ENCODE measurements at places on chromosomes 12 and 14.

DNA sequence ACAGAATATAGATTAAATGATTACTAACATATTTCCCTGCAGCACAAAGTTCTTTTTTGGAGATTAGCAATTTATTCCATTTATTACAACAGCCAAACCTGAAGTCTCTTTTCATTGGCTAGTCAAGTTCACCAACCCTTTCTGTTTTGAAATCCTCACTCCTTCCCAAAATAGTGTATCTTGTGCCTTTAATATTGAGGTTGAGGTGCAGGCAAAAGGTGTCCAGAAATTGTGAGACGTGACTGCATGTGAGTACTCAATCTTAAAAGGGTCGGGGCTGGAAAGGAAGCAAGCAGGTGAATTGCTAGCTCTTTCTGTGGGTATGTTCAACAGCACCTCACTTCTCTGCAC, 11.1 kb upstream of the FOXN3 start:
- no peaks in the 10 kb centered on the region for H3K27me3 ChIP-seq
- H3K4me1 ChIP-seq = peaks cover 26% of the 10 kb centered on the region
- no peaks in the 10 kb centered on the region for H3K36me3 ChIP-seq
- no peak overlapping the region for H3K4me3 ChIP-seq
- H3K27ac ChIP-seq = peak overlapping the region; percentile 85
- DNase-seq = no peak

DNA sequence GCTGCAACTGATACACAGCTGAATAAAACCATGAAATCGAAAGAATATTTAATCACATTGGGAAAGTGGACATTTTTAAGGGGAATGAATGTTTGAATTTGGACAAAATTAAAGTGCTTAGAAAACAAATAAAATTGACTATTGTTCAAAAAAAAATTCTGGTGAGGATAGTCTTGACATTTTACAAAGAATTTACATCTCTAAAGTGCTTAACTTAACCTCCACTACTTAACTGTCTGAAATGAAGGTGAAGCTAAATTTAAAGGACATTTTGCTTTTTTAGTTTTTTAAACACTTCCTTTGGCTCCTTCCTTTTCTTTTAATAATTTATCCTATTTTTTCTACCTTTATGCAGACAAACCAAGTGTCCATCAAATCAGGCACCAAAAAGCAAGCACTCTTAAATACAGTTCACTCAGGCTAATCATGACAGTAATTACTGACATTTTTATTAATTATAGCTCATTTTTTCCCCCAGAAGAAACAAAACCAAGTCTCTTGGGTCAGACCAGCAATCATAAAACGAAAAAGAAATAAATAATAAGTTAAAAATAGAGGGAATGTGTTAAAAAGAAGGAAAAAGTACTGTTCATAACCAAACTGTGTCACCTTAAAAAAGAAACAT, 5.7 kb upstream of the CCND2 start:
- no peaks in the 10 kb centered on the region for H3K36me3 ChIP-seq
- no peak overlapping the region for H3K27ac ChIP-seq
- no peaks in the 10 kb centered on the region for H3K27me3 ChIP-seq

- H3K36me3 ChIP-seq = no peaks in the 10 kb centered on the region
- no peaks in the 10 kb centered on the region for H3K4me1 ChIP-seq
- H3K27me3 ChIP-seq = no peaks in the 10 kb centered on the region
- peak; percentile 89 for DNase-seq
- H3K27ac ChIP-seq = no peak overlapping the region
These were observed 14.5 kb upstream of the CLEC4A start for GRCh38 chr12:8108808-8109398.

- no peaks in the 10 kb centered on the region for H3K27me3 ChIP-seq
- no peak overlapping the region for H3K27ac ChIP-seq
- H3K36me3 ChIP-seq = no peaks in the 10 kb centered on the region
- H3K4me3 ChIP-seq = no peak overlapping the region
- DNase-seq = no peak
These were observed 26.6 kb downstream of the FAIM2 start for GRCh38 chr12:49877066-49877465.

- no peaks in the 10 kb centered on the region for H3K36me3 ChIP-seq
- H3K27me3 ChIP-seq = no peaks in the 10 kb centered on the region
- DNase-seq = no peak
- peaks cover 29% of the 10 kb centered on the region for H3K4me1 ChIP-seq
- no peak overlapping the region for H3K27ac ChIP-seq
These were observed 124.8 kb downstream of the SCARB1 start for GRCh38 chr12:124738636-124739467.

DNA sequence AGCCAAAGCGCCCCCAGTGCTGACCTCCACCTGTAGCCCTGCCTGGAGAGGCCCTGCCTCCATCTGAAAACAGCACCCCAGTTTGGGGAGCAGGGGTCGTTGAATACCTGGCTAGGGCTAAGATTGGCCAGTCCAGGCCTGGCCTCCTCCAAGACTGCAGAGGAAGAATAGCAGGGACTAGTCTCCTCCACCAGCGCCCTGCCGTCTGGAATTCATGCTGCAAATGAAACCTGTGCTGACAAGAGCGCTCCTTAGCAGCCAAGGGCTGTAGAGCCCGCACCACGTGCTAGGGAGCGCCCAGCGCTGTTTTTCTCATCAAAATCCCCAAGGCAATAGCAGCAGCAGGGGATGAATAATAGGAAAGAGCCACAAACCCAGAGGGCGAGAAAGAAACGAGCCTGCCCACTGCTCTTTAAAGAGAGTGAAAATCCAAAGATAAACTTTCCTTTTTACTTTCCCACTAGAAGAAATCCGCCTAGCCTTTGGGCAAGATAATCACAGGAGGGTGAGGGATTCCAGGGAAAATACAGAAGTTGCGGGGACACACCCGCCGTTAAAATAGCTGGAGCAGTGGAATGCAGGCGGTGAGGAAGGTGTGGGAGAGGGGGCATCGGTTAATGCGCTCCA, 3.3 kb downstream of the COL2A1 start:
- DNase-seq = no peak
- H3K4me3 ChIP-seq = peak overlapping the region; percentile 20
- no peaks in the 10 kb centered on the region for H3K36me3 ChIP-seq
- peaks cover 34% of the 10 kb centered on the region for H3K4me1 ChIP-seq
- H3K27ac ChIP-seq = no peak overlapping the region
- H3K27me3 ChIP-seq = no peaks in the 10 kb centered on the region

DNA sequence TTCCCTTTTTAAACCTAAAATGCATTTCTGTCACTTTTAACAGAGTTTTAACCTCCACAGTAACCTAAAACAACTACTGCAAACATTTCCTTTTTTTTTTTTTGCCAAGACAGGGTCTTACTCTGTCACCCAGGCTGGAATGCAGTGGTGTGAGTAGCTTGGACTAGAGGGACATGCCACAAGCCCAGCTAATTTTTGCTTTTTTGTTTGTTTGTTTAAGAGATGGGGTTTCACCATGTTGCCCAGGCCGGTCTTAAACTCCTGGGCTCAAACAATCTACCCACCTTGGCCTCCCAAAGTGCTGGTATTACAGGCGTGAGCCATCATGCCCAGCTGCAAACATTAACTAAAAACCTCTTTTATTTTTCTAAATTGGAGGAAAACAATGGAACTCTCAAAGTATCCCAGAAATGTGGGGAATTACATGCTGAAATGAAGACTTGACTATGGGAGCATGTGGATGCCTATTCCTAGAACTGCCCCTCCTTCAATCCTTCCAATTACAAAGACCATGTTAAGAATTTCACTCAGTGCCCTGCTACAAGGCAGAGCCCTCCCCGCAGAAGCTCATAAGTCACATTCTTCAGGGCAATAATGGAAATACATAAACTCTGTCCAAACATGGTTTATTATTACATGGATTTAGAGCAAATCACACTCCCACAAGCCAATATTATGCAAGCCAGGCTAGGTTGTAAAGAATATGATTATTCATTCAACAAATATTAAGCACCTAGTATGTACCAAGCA, 66.9 kb downstream of the C12orf56 start:
- no peak overlapping the region for H3K4me3 ChIP-seq
- H3K27ac ChIP-seq = no peak overlapping the region
- no peaks in the 10 kb centered on the region for H3K27me3 ChIP-seq
- H3K4me1 ChIP-seq = no peaks in the 10 kb centered on the region
- no peaks in the 10 kb centered on the region for H3K36me3 ChIP-seq

GRCh38 chr12:44848703-44849085, 27.4 kb downstream of the NELL2 start:
- no peaks in the 10 kb centered on the region for H3K4me1 ChIP-seq
- H3K27me3 ChIP-seq = no peaks in the 10 kb centered on the region
- no peaks in the 10 kb centered on the region for H3K36me3 ChIP-seq
- no peak overlapping the region for H3K4me3 ChIP-seq
- no peak for DNase-seq

GRCh38 chr12:6708960-6709394, 8.4 kb upstream of the PIANP start:
- no peak overlapping the region for H3K4me3 ChIP-seq
- no peak overlapping the region for H3K27ac ChIP-seq
- DNase-seq = peak; percentile 60
- no peaks in the 10 kb centered on the region for H3K4me1 ChIP-seq
- H3K36me3 ChIP-seq = no peaks in the 10 kb centered on the region

DNA sequence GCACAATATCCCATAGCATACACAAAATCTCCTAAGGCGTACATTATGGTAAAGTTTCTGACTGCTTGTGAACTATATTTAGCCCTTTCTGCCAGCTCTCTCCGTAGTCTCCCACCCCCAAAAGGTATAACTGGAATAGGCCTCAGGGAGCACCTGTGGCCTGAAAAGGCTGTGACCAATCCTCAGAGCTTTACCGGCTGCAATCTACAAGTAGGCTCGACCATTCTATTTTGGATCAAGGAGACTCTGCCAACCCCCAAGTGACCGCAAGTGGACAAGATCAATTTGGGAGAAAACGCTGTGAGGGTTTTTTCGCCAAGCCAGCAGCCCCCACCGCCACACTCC, 1.2 kb downstream of the PPTC7 start:
- peak overlapping the region; percentile 91 for H3K4me3 ChIP-seq
- DNase-seq = peak; percentile 32
- H3K27ac ChIP-seq = peak overlapping the region; percentile 94
- no peaks in the 10 kb centered on the region for H3K27me3 ChIP-seq
- H3K4me1 ChIP-seq = peaks cover 27% of the 10 kb centered on the region

DNA sequence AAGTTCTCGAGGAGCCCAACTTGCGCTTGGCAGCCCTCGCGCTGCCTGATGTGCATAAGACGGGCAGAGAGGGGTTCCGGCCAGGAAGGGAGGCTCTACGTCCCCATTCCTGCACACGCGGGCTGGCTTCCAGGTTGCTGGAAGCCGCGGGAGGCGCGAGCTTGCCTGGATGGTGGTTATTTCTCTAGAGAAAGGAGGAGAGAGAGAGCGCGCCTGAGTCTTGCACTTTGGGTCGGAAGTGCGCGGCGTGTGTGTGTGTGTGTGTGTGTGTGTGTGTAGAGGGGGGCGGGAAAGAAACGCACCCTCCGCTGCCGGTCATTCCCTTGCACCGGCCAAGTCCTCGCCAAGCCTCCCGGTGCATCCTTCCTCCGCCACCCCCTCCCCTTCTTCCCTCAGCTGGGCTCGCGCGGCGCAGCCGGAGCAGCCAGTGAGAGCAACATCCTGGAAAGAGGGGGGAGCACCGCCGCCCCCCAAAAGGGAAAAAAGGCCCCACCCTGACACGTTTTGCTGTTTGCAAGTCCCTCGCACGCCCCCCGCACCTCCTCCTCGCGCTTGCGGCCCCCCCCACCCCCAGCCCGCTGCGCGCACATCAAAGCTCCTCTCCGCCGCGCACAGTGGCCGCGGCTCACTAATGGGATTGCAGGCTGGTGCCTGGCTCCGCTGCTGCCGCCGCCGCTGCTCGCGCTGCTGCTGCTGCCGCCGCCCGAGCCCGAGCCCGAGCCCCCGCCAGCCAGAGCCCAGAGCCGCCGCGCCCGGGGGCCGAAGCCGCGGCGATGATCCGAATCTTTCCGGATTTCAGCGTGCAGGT, 4.4 kb upstream of the NPAS3 start:
- no peak overlapping the region for H3K27ac ChIP-seq
- H3K27me3 ChIP-seq = no peaks in the 10 kb centered on the region
- H3K36me3 ChIP-seq = no peaks in the 10 kb centered on the region
- peak overlapping the region; percentile 56 for H3K4me3 ChIP-seq
- DNase-seq = peak; percentile 26
- H3K4me1 ChIP-seq = peaks cover 21% of the 10 kb centered on the region

- DNase-seq = no peak
- H3K4me3 ChIP-seq = no peak overlapping the region
- H3K27ac ChIP-seq = no peak overlapping the region
These were observed 197.8 kb upstream of the PRKD1 start for GRCh38 chr14:30125322-30125979.

GRCh38 chr12:6638305-6638704, 2.5 kb upstream of the LPAR5 start:
- H3K4me3 ChIP-seq = no peak overlapping the region
- no peaks in the 10 kb centered on the region for H3K27me3 ChIP-seq
- H3K36me3 ChIP-seq = no peaks in the 10 kb centered on the region
- H3K27ac ChIP-seq = no peak overlapping the region
- no peak for DNase-seq

GRCh38 chr12:131140697-131141096, 187.0 kb downstream of the ADGRD1 start:
- DNase-seq = no peak
- H3K4me3 ChIP-seq = no peak overlapping the region
- H3K36me3 ChIP-seq = no peaks in the 10 kb centered on the region
- H3K27me3 ChIP-seq = no peaks in the 10 kb centered on the region

GRCh38 chr12:56326126-56326525, 7.7 kb downstream of the PAN2 start:
- DNase-seq = no peak
- no peak overlapping the region for H3K27ac ChIP-seq
- H3K27me3 ChIP-seq = no peaks in the 10 kb centered on the region
- H3K4me3 ChIP-seq = no peak overlapping the region
- H3K4me1 ChIP-seq = no peaks in the 10 kb centered on the region
- H3K36me3 ChIP-seq = no peaks in the 10 kb centered on the region

- H3K4me3 ChIP-seq = no peak overlapping the region
- no peak overlapping the region for H3K27ac ChIP-seq
- DNase-seq = no peak
- no peaks in the 10 kb centered on the region for H3K27me3 ChIP-seq
These were observed 39.2 kb upstream of the SOCS2 start for GRCh38 chr12:93533310-93533709.

GRCh38 chr14:69535230-69535848, 39.3 kb downstream of the CCDC177 start:
- no peak overlapping the region for H3K4me3 ChIP-seq
- no peaks in the 10 kb centered on the region for H3K27me3 ChIP-seq

GRCh38 chr12:21334771-21335325, at the start of gene SLCO1A2:
SLCO1A2 (minus strand) TSS chr12:21334917; CDS start chr12:21334647, 270 bp downstream.
- H3K36me3 ChIP-seq = no peaks in the 10 kb centered on the region
- no peaks in the 10 kb centered on the region for H3K4me1 ChIP-seq
- H3K27ac ChIP-seq = no peak within 1 kb of the TSS
- H3K27me3 ChIP-seq = no peaks in the 10 kb centered on the region
- DNase-seq = no peak
- no peak within 1 kb of the TSS for H3K4me3 ChIP-seq

All from testis (tissue), 5 donors.